Urinary bladder (tissue), 4 donors: ENCODE measurements at places on chromosomes 2 and 18. TPM values are rescaled to one million over a fixed set of nuclear protein-coding genes. Genes with fewer than 3 reads are reported as not detected.

The XRCC5 gene
- polyA plus RNA-seq, result 121 TPM

The ADGRF3 gene
- polyA plus RNA-seq, result 0.08 TPM

The C1QL2 gene
- polyA plus RNA-seq, result 0.04 TPM

The CD28 gene
- polyA plus RNA-seq, result 0.33 TPM
